ENCODE measurements at places on chromosomes 16 and 17. TPM values are rescaled to one million over a fixed set of nuclear protein-coding genes. Genes with fewer than 3 reads are reported as not detected.

DNA sequence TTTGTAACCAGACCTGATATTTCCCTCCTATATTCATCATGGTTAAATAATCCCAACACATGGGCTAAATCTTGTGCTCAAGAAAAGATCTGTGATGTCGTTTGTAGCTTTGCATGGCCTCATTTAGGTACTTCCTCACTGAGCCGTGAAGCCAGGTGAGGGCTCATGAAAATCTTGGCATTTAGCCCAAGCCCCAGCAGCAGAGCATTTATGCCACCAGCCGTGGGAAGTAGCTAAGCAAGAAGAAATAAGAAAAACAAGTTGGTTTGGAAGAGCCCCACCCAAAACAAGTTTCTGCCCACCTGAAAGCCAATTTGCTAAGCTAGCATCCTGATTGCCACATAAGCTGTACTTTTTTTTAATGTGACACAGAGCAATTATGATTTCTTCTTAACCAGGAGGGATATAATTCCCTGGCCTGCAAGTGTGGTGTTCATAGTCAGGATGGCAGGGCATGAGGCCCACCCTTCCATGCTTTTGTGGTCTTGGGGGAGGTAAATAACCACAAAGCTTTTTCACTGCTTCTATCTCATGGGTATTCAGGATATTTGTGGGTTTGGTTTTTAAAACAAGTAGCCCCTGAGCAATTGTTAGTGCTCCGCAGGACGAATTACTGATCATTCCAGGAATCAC, 10.5 kb downstream of the TMIGD1 start:
- peaks cover 26% of the 10 kb centered on the region for H3K4me1 ChIP-seq
- H3K27me3 ChIP-seq: peaks cover 4% of the 10 kb centered on the region
- no peaks in the 10 kb centered on the region for H3K36me3 ChIP-seq
- peak overlapping the region; percentile 34 for H3K4me3 ChIP-seq

DNA sequence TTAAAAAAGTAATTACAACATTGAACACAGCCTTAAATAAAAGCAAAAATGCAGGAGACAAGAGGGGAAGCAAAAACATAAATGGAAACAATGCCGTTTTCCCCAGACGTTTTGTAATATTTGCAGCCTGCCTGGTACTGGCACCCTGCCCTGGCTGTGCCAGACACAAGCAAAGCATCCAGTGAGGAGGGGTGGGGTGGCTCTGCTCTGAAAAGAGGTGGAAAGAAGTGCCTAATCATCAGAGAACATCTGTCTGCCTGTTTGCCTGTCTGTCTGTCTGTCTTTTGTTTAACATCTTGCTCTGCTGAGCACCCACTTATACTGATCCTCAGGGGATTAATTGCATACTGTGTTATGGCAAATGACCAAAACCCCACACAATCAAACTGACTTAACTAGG, 62.7 kb downstream of the C16orf82 start:
- H3K27me3 ChIP-seq: peaks cover 6% of the 10 kb centered on the region
- DNase-seq: no peak
- H3K36me3 ChIP-seq: no peaks in the 10 kb centered on the region
- H3K4me1 ChIP-seq: no peaks in the 10 kb centered on the region
- no peak overlapping the region for H3K27ac ChIP-seq

GRCh38 chr17:611202-611601, 103.4 kb downstream of the VPS53 start:
- no peak overlapping the region for H3K27ac ChIP-seq
- H3K36me3 ChIP-seq: peaks cover 28% of the 10 kb centered on the region
- H3K27me3 ChIP-seq: no peaks in the 10 kb centered on the region
- no peak for DNase-seq
- H3K4me1 ChIP-seq: no peaks in the 10 kb centered on the region
- no peak overlapping the region for H3K4me3 ChIP-seq

The TSNAXIP1 gene
- total RNA-seq: 0.47 TPM

GRCh38 chr17:50188531-50188920, 12.9 kb downstream of the COL1A1 start:
- H3K4me1 ChIP-seq: peaks cover 7% of the 10 kb centered on the region
- H3K27me3 ChIP-seq: no peaks in the 10 kb centered on the region
- DNase-seq: no peak

- no peak for DNase-seq
- H3K36me3 ChIP-seq: peaks cover 24% of the 10 kb centered on the region
- no peak overlapping the region for H3K27ac ChIP-seq
- H3K27me3 ChIP-seq: no peaks in the 10 kb centered on the region
- no peak overlapping the region for H3K4me3 ChIP-seq
Measured at GRCh38 chr17:42603318-42603717, 5.9 kb downstream of the RETREG3 start.

Measured in activated CD8-positive, alpha-beta T cell treated with anti-CD3 and anti-CD28 coated beads, Interleukin-2, amount 10 ng/mL, durations not matched to agents 7 days and 5 days (primary cell).